Mesendoderm (in vitro differentiated cells): ENCODE measurements at places on chromosomes 12 and 14.

DNA sequence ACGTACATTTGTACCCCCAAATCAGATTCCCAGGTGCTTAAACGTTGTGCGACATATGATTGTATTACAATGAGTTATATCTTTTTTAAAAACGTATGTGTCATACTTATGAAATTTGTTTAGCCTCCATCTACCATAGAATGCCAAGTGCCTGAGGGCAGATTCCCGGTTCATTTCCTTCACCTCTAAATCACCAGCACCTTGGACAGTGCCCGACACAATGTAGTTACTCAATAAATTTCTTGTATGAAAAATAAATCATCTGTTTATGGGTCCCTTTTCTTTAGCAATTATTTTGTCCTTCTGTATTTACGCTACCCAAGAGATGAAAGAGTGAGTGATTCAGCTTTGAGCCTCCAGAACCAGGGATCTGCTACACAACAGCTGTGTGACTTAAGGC is 157.4 kb downstream of the TBX5 start:
- no peak for DNase-seq

DNA sequence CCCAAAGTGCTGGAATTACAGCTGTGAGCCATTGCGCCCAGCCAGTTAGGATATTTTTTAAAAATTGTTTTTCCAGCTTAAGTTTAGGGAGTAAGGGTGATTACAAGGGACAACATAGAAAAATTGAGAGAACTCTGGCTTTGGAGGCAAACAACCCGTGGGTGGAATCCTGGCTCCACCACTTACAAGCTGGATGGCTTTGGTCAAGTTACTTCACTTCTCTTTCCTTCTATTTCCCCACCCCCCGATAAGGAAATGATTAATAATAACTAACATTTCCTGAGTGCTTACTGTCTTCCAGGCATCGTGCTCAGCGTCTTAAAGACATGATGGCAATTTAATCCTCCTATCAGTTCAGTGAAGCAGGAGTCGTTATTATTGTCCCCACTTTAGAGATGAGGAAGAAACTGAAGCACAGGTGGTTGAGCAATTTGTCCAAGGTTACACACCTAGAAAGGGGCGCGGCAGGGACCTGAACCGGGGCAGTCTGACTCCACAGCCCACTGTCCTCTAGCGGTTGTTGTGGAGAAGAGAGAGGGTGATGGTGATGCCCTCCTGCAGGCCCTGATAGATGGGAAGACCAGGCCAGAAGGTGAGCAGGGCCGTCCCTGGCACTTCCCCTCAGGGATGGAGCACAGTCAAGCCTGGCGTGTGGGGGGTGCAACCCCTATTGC is 16.7 kb upstream of the FAIM2 start:
- no peak for DNase-seq

GRCh38 chr12:1197264-1198018 is 206.4 kb downstream of the ERC1 start:
- DNase-seq, result no peak

DNA sequence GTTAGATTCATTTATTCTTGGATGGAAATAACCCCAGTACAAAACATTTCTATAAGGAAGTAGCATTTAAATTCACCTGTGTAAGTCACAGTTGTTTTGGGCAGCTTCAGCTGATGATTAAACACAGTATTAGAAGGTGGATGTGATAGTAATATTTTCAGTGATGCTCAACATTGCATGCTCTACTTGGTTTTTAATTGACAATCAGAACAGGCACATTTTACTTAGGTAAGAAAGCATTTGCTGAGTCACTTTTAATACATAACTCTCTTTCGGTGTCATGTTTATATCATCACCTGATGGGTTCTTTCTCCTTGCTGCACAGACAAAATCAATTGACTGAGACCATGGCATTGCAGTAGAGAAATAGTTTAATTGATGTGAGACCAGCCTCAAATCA is 80.7 kb downstream of the CMAS start:
- no peak for DNase-seq

DNA sequence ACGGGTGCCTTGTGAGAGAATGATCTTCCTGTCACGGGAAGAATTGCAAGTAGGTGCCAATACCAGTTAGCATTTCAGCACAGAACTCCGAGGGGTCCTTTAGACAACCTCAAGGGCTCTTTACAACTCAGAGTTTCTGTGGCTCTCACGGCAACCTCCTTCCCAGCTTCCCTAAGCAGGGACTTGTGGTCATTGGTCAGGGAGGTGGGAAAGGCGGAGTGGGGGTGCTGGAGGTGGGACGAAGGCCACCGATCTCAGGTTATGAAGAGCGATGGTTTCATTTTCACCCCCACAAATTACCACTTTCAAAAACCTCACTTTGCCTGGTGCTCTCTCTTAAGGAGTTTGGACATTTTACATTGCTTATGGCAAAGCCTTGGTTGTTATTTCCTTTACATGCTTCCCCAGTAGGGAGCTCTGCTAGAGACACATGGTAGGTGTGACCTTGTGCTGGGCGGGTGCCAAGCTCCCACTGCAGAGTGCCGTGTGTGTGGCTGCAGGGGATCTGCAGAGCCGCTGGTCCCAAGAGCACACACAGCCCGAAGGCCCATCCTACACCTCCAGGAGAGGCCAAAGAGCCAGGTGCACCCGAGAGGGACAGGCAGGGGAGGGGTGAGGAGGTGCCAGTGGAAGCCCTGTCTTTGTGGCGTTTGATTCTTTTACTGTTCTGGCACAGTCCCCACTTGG is 21.4 kb downstream of the BCL2L14 start:
- no peak for DNase-seq

DNA sequence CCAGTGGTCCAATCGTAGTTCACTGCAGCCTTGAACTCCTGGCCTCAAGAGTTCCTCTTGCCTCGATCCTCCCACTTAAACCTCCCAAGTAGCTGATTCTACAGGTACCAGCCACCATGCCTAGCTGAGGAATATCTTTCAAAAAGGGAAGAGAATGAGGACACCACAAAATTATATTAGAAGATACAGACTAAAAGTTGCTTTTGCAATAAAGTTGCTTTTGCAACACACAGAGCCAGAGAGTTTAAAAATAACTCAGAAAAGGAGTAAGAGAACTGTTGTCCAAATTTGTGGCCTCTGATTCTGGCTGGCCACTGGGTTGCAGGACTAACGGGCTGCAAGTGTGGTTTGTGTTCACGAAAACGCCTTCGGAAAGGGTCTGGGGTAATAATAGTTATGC is 19.8 kb downstream of the TMEM253 start:
- no peak for DNase-seq

GRCh38 chr14:20733684-20734429 is 11.8 kb upstream of the EDDM3A start:
- DNase-seq, result no peak

DNA sequence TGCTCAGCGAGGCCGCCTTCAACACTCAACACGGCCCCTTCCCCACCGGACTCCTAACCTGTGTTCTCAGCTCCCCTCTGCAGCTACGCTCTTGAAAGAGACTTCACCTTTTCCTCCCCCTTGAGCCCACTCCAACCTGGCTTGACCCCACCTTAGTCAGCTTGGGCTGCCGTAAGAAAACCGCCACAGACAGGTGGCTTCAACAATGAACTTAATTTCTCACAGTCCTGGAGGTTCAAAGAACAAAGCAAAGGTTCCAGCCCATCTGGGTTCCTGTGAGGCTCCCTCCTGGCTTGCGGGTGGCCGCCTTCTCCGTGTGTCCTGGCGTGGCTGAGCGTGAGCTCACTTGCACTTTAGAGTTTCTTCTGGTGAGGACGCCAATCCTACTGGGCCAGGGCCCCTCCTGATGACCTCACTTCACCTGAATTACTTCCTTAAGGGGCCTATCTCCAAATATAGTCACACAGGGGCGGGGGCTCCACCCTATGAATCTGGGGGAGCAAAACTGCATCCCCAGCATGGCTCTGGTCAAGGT is 138.8 kb downstream of the CALM1 start:
- no peak for DNase-seq

DNA sequence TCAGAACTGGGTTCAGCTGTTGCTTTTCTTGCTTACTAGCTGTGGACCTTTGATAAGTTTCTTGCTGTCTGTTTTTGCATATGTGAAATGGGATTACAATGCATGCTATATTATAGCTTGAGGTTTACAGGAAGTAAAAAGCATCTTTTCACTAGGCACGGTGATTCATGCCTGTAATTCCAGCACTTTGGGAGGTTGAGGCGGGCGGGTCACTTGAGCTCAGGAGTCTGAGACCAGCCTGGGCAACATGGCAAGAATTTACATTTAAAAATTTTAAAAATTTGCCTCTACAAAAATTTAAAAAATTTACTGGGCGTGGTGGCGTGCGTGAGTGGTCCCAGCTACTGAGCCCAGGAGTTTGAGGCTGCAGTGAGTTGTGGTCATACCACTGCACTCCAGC is 42.0 kb downstream of the CALM1 start:
- DNase-seq, result no peak

DNA sequence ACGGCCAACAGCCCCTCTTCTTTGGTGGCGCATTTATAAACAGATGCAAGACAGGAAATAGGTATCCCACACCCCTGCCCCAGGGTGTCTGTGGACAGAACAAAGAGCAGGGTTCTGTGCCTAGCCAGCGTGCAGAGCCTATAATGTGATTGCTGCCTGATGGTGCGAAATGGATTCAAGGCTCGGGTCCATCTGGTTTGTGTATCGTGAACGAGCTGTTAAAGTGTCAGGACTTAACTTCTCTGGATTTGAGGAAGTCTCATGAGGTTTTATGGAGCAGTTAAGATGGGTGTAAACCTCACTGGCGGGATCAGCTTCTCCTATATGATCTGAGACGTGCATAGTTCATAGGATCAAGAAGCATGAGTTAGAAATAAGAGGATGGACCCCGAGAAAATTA is 388.7 kb upstream of the TBX3 start:
- peak; percentile 58 for DNase-seq

DNA sequence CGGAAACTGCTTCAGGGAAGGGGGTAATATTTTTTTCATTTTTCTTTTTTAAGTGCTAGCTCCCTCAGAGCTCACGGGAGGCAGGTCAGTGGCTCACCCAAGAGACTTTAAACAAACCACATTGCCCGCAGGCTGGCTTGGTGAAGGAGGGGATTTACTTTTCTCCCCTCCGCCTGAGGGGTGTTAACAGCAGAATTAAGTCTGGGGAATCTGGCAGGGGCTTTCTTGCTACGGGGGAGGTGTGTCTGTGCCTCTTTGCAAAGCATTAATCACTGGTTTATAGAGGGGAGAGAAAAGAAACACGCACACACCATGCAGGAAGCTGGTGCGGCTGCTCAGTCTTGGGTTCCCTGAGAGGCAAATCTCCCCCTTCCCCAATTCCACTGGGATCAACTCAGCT is 26.2 kb upstream of the TBX3 start:
- DNase-seq, result no peak

DNA sequence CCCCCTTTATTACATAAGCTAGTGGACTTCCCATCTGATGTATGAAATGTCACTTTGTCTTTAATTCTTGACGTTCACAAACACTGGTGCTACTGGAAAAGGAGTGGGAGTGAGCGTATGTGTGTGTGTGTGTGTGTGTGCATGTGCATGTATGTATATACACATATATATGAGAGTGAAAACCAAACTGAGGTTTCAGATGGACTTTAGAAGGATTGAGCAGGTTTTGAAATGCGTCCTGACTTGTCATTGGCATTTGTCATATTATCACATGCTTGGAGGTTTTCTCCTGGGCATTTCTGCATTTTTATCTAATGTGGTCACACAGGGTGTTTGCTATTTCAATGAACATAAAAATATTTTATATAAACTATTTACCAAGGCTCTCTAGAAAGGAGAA is 1085.9 kb downstream of the BCL11B start:
- no peak for DNase-seq

- no peak for DNase-seq
These were observed 45.9 kb downstream of the PAX9 start for GRCh38 chr14:36707570-36707969.

DNA sequence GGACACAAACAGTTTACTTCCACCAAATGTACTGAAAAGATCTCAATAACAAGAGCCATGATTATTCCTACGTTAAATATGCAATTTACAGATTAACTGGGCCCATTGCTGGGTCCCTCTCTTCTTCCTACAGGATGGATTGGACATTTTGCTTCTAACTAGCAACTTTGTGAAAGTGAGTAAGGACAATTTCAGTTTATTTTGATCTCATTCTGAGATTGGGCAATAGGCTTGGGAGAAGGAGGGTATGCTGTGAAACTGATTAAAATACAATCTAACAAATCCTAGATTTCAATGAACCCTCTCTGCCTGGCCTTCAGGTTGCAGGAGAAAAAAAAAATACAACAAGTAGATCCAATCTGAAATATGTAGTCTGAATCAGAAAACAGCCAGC is 121.5 kb downstream of the PRKD1 start:
- DNase-seq, result no peak

DNA sequence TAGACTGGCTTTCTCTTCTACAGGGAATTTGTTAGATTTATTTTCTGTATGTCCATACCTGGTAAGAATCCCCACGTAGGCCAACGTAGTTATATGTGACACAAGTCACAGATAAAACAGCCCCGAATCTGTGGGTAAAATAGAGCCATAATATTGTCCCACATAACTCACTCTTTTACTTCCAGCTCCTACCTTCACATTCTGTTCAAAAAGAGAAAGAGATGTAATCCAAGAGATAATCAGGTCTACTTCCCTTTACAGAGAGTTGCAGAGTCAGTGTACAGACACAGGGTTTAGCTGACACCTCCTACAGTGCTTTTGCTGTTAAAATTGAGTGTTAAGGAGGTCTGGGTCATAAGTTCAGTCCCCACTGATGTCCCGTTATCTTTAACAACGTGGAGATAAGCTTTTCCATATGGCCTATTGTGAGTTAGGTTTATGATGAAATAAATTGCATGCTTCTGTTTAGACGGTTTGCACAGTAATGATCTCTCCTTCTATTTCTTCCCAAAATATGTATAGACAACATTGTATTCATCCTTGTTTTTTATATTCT is 446.5 kb downstream of the ADAMTS20 start:
- peak; percentile 22 for DNase-seq

GRCh38 chr12:27293463-27293862 is 39.2 kb upstream of the BMAL2 start:
- no peak for DNase-seq

DNA sequence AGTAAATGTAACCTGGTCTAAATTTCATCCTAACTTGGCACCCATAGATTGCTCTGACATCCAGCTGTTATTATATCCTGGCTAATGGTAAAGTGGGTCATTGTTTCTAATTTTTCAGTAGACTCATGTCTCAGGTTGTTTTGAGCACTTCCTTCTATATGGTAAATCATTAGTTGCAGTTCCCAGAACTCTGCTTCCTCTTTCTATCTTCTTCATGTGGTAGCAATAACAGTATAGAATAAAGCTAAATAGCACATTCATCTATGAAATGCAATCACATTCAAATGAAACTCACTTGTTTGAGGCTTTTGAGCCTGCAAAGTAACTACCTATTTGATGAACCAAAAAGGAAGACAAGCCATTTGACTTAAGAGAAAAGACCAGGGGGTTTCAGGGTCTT is 65.1 kb upstream of the GZMB start:
- DNase-seq, result no peak
